ENCODE measurements at places on chromosomes 1 and 21.

DNA sequence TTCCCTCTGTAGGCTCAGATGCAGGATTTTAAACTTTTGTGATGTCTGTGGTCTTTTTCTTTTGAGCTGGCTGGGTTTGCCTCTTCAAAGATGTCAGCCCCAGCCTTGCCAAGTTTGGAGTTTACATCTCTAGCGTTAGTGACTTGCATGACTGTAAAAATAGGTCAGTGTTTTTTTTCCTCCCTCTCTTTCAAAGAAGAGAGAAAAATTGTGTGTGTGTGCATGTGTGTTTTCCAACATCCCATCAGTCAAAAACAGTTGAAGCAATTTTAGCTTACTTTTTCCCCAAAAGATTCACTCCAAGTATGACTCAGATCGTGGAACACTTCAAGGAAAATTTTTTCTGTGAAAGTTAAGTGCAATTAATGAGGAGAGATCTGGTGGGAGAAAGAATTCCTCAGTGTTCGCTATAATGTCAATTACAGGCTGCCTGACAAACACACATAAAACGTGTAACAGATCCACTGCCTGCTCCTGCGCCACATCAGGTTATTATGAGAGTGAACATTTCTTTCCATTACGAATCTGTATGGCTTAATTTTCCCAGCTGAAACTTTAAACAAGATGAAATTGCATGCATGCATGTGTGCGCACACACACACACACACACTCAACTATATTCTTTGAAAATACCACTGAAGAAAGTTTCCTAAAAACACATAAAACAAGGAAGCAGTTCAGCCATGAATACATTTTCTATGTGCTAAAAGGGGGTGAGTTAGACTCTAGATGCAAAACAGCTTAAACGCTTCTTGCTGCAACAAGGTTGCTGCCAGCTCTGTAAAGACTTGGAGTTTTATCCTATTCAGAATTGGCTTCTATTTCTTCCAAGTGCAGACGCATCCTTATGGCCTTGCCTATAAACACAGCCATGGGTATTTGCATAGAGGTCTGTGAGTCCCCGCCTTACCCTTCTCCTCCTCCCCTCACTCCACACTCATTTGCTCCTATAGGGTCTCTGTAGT lies 55.5 kb downstream of the TLR5 start:
- no peak for DNase-seq

DNA sequence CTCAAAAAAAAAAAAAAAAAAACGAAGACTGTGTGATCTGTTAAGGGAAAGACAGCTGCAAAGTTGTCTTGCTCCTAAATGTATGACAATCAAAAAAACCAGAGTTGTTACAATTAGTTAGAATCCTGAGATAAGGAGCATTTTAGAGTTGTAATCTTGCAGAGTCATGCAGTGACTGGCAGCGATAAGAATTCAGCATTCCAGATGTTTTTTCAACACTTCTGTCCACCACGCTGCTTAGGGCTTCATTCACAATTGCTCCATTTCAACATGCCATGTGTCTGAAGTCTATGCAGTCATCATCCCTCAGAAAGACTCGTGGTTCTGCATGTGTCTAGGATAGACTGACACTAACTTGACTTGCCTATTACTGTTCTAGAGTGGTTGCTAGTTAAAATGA lies 102.4 kb upstream of the BACE2 start:
- no peak for DNase-seq

DNA sequence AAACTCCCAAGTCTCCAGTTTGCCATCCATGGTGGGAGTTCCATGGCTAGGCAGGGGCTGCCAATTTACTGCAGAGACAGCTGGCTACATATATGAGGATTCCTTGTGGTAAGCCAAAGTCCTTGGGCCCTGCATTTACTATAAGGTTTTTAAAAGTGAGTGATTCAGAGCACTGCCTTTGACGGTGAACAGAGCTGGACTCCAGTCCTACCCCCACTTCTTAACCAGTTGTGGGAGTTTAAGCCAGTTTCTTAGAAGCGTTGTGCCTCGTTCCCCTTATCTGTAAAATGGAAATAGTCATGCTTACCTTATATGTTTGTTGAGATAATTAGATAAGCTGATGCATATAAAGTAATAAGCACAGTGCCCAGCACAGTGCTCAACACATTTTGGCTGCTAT lies 64.6 kb downstream of the LRIG2 start:
- no peak for DNase-seq

DNA sequence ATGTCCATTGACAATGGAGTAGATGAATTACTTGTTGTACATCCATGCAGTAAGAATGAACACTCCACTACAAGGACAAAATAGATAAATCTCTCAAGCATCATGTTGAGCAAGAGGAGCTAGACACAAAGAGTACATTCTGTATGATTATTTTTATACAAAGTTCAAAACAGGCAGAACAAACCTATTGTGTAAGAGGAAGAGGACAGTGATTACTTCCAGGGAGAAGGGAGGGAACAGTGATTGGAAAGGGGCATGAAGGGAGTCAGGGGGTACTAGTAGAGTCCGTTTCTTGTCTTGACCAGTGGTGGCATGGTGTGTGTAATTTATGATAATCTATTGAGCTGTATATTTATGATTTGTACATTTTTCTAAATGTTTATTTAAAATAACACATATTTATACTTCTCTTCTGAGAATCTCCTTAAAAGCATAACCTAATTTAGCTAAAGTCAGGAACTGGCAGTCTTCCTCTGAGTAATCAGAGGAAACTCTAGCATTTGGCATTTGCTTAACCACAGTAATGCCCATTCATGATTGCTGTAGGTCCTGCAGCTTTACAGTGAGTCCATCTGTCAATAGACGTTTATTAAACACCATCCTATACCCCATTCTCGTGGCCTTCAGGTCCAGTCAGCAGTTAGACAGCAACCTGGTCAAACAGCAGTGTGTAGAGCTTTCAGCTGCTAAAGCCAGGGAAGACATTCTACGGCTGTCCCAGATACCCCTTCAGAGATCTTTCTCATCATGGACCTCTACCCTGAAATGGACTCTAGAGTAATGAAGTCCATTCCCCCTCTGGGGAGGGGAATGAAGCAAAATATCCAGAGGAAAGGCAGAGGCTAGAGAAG lies 114.1 kb upstream of the GALNT2 start:
- DNase-seq, result no peak

Data from omental fat pad (tissue), 4 donors.